A549 treated with CORT108297 at 1 μM for 4 hours (cell line): ENCODE measurements at places on chromosomes 11 and 22. TPM values are rescaled to one million over a fixed set of nuclear protein-coding genes. Genes with fewer than 3 reads are reported as not detected.

Gene PVALB
- not detected in 5 replicates for total RNA-seq

Gene BTG4
- 0.08 to 0.18 TPM (median 0.12 TPM) in 3 of 5 replicates, not detected in the others for total RNA-seq

Gene SHISAL1
- total RNA-seq, result 5.4 to 6.7 TPM (median 6.1 TPM) in 5 replicates

Gene ETS1
- 27.7 to 34.8 TPM (median 34.3 TPM) in 5 replicates for total RNA-seq

Gene OR2AT4
- total RNA-seq, result not detected in 5 replicates

Gene SOX10
- total RNA-seq, result not detected in 5 replicates

Gene BID
- total RNA-seq, result 51.6 to 85.0 TPM (median 78.8 TPM) in 5 replicates

Gene C1QTNF6
- 9.5 to 14.8 TPM (median 13.2 TPM) in 5 replicates for total RNA-seq
